ENCODE measurements at places on chromosomes 7 and 10.
A peak's percentile ranks its signal among the peaks of the same experiment; 100 is the strongest.

- no peak for DNase-seq
Observed at GRCh38 chr10:13891128-13892000, 304.6 kb downstream of the PRPF18 start.

DNA sequence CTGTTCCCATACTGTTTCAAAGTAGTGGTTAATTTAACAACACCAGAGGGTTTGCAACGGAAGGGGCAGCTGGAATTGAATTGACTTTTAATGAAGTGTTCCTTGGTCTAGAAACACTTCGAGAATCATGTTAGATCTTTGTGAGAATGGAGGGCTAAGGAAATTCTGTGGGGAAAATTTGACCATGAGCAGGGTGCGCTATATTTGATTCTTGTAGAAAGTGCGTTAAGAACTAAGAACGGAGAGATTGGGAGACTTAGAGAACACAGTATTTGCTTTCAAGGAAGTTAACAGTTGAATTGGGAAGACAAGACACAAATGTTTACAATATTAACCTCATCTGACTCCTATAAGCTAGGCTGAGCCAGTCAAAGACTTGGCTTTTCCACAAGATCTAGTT is 1.2 kb downstream of the ZNF212 start:
- DNase-seq: no peak

- no peak for DNase-seq
Observed at GRCh38 chr10:1168763-1169162, 112.6 kb downstream of the WDR37 start.

- no peak for DNase-seq
Observed at GRCh38 chr10:24974976-24975375, 22.6 kb upstream of the PRTFDC1 start.

DNA sequence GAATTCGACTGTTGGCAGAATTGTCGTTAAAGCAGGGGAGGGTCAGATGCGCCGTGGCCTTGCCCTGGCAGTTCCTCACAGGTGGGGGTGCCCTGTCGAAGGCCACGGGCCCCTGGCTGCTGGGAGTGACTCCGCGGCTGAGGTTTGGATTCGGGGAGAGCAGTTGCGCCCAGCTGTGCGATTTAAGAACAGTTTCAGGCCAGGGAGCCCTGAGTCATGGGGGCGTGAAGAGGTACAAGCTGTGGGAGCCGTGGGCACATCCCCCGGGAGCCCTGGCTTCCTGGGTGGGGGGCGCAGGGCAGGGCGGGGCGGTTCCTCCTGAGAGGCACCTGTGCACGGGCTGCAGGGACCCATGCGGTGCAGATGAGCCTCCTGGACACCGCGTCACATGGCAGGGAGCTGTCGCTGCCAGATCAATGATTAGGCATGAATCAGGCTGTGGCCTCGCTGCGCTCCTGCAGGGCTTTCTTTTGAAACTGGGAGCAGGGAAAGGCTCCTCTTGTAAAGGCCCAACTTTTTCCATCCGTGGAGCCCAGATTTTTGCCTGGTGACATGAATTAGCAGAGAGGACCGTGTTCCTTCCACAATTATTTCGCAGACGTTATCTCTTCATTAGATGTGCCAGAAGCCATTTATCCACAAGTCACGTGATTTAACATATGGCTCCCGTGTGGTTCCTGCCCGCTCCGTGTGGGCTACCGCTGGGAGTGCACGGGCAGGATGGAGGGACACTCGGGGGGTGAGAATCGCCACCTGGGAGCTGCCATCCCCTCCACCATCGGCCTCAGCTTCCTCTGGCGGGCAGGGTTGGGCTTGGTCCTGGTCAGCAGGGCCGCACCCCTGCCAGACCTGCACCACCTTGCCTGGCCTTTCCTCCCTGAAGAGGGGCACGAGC is 918 bp downstream of the PWWP2B start:
- peak; percentile 44 for DNase-seq

- no peak for DNase-seq
Observed at GRCh38 chr10:130399425-130399950, 263.3 kb downstream of the GLRX3 start.

- DNase-seq: no peak
Observed at GRCh38 chr10:33215154-33215553, 119.3 kb downstream of the NRP1 start.

DNA sequence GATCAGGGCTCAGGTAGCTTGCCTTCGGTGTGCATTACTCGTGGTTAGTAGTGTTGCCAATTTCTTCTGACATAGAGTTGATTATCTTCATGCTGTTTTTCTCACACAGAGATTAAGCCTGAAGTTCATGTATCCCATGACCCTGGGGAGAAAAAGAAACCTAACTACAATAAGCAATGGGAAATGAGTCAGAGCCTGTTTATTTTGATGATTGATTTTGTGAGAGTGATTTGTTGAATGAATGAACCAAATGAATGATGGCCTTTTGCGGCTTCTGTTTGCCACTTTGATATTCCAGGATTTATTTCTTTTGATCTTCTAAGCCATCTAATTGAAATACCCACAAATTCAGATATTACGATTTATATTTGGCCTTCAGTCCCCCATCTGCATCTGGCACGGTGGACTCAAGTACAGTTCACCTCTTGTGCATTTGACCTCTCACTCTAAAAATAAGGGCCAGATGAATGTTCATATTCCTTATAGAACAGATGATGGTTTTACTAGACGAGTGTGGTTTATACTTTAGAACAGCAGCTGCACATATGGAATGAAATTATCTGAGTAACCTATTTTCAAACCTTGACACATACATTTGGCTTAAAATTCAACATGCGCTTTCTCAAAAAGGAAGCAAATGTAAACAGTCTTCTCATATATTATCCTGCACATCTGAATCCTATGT is 110.7 kb downstream of the PLCE1 start:
- DNase-seq: no peak

DNA sequence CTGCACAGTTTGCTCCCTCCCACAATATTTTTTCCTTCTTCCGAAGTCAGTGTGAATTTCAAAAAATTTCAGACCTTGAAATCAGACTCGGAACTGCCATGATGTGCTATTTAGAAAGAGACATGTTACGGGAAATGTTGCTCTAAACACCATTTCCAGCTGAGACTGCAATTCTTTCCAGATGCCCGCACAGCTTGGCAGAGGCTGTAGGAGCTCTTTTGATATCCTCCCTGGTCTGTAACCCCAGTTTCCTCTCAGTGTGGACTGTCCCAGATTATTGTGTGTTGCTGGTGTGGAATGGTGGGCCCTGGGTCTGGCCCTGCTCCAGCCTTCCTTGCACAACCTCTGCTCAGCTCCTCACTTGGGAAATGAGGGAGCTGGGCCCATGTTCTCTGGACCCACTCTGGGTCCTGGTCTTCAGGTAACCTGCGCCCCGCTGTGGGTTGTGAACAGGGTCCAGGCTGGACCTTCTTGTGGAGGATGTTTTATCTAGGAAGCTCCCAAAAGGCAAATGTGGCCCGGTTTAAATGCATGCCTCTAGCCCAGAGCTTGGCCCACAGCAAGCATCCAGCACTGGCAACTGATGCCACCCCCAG is 172.8 kb upstream of the CXCL12 start:
- DNase-seq: no peak

DNA sequence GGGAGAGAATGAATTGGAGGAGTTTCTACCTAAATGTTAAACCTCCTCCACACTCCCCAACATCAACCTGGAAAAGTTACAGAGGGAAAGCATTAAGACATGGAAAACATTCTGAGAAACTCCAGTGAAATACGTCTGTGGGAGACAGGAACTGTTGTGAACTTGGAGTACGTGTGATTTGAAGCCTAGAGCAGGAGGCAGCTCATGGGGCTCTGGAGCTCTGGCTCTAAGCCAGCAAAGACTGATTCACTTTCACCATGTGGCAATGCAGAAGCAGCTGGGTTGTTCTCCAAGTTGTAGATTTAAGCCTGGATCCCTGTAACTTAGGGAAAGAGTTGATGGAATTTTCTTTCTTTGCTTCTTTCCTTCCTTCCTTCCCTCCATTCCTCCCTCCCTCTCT is 503.2 kb downstream of the NRG3 start:
- no peak for DNase-seq

Data from thymus (tissue), 14 donors.